ENCODE measurements at places on chromosomes 7 and 10.

- DNase-seq, result no peak
Observed at GRCh38 chr7:101998029-101998905, 180.8 kb downstream of the CUX1 start.

GRCh38 chr7:55065079-55065478 is 46.3 kb downstream of the EGFR start:
- DNase-seq, result no peak

DNA sequence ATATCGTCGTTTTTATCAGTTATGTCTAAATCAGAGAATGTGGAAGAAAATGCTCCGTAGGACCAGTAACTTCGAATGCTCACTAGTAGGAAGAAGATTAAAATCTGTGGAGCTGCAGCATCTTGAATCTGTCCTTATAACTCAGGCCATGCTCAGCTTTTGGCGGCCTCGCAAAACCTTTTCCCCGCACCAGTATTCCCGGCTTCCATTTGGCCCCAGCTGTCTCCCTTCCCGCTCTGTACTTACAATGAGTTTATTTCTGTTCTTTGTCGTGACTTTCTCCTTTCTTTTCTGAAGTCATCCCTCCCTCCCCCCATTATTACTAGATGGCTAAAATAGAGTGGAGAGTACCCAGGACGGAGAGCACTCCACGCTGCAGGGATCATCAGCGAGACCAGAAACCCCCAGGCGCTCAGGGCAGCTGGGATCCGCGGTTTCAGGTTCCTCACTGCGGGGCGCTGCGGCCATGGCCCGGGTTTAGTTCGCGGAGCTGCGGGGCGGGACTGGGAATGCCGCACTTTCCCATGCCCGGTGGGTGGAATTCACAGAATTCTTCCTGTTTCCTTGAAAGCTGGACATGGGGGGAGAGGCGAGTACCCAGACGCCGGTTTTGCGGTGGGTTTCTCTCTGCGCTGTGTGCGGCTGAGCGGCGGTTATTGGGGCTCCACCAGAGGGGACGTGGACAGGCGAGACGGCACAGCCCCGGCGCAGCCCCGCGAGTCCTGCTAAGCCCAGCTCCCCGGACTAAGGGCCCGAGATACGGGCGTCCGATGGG is 183.5 kb downstream of the POM121L12 start:
- DNase-seq, result no peak

DNA sequence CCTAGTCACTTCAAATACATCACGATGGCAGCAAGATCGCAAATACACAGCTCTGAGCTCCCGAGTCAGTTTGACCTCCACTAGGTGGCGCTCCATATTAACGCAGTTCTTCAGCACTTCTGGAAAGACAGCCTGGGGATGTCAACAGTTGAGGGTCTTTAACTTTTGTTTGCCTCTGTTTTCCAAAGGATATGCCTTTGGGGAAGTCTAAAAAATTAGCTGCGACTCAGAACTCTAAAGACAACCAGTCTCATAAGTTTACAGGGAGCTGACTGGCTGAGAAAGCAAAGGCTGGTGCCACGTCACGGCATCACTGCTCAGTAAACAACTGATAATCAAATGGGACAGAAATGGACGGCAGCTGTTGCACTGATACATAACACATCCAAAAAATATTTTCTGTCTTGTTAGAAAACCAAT is 458.8 kb downstream of the SORCS1 start:
- DNase-seq, result no peak

GRCh38 chr10:11757454-11757820 is 15.3 kb downstream of the ECHDC3 start:
- no peak for DNase-seq

DNA sequence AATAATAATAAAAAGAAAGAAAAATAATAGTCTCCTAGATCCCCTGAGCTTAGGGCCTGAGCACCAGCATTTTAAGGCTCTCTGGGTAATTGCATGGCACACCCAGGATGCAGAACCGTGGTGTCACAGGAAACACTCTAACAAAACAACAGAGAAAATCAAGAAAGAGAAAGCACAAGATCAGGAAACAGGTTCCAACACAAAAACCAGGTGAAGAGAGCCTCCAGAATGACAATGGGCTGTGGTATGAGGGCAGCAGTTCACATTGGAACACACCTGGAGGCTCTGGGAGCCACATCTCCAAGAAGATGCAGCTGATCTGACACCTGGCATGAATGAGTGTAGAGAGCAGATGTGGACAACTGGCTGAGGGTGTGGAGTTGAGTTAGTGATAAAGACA is 7.1 kb downstream of the MMRN2 start:
- no peak for DNase-seq

DNA sequence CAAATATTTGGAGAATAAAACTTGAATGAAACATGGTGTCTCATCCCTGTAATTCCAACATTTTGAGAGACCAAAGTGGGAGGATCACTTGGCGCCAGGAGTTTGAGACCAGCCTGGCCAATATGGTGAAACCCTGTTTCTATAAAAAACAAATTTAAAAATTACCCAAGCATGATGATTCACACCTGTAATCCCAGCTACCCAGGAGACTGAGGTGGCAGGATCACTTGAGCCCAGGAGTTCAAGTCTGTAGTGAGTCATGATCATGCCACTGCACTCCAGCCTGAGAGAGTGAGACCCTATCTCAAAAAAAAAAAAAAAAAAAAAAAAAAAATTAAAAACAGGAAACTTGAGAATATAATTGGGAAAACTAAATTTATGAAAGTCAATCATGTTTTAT is 481.1 kb downstream of the SEMA3D start:
- no peak for DNase-seq

GRCh38 chr10:80589726-80590373 is 52.1 kb downstream of the SH2D4B start:
- DNase-seq, result no peak

- no peak for DNase-seq
Observed at GRCh38 chr7:140390466-140391190, 7.7 kb downstream of the SLC37A3 start.

DNA sequence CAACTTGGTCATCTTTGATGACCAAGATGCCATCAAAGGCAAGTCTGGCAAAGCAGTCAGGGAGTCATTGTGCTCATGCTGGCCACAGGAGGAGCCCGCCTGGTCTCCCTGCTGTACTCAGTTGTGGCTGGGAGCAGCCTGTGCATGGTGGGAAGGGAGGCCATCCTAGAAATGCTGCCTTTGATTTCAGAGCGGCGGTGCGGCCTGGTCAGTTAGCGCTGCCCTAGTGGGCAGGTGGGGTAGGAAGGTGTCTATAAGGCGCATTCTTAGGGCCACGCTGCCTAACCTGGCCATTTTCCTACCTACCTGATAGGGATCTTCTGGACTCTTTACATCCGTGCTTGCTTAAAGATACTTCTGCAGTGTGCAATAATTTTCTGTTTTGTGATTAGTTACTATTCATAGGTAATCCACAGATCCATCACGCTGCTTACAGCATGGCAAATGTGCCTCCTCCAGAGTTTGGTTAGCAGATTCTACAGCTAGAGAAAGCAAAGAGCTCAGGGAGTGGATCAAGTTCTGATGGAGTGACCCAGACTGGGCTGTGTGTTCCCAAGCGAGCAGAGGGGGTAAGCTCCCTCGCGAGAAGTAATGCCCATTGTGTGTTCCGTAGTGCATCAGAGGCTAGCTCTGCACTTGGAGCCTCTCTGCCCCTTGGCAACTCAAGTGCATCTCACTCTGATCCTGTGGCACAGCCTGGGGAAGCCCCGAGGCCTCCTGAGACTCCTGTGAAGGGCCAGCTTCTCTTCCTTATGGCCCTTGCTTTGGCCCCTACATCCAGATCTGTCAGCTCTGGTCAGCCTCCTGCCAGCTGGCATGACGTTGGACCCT is 970.1 kb upstream of the ZNF722 start:
- no peak for DNase-seq

GRCh38 chr7:26657206-26657641 is 207.2 kb downstream of the SKAP2 start:
- no peak for DNase-seq

DNA sequence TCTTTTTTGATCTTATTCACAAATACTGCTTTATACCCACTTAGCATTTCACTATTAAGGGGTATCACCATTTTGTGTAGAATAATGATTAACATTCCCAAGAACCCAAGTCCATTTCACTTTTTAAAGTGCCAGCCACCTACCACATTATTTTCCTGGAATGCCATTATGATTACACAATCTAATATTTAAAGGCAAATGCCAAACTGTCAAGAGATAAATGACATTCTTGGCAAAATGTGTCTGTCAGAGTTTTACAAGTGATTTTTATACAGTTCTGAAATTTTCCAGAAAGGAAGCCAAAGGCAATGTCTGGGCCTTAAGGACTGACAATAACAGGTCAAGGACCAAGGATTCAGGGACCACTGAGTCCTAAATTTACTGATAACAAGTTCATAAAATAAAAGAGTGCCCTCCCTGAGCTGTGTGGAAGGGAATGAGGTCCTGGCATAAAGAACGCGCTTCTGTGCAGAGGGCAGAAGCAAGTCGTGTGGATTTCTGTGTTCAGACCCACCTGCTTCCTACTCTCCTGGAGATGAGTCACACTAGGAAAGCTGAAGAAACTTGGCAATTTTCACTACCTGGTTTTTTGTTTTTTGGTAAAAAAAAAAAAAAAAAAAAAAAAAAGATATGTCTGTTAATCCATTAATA is 66.5 kb downstream of the UBE2H start:
- DNase-seq, result no peak

GRCh38 chr7:26599982-26600381 is 264.4 kb downstream of the SKAP2 start:
- no peak for DNase-seq

DNA sequence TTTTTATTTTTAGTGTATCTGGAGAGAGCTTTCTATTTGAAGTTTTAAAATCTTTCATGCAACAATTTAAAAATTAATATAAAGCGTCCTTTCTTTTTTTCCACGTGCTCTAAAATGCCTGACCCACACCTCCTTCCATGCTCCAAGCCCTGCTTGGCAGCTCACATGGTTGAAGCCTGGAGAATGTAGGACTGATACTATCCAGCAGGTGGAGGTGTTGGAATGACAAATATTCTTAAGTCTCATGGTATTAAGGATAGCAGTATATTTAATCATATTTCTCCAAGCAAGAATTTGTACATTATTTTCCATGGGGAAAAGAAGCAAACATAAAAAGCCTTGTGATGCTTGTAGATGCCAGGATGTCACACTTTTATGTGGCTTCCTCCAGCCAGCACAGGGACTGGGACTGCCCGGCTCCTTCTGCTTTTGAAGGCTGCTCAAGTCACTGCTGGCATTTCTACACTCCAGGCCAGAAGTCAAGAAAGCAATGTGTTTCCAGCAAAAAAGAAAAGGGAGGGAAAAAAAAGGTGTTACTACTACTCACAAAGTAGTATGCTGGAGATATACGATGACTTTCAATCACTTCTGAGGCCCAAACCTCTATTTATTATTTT is 49.7 kb downstream of the BZW2 start:
- no peak for DNase-seq

GRCh38 chr10:5723692-5724091 is 39.1 kb downstream of the TASOR2 start:
- no peak for DNase-seq

GRCh38 chr7:46969303-46970130 is 612.4 kb downstream of the TNS3 start:
- no peak for DNase-seq

GRCh38 chr10:28624351-28624750 is 53.0 kb upstream of the BAMBI start:
- DNase-seq, result no peak

- DNase-seq, result no peak
Observed at GRCh38 chr7:10022957-10023356, 950.7 kb upstream of the PHF14 start.

GRCh38 chr7:12719141-12719919 is 31.9 kb downstream of the ARL4A start:
- DNase-seq, result no peak

- no peak for DNase-seq
Observed at GRCh38 chr10:100024748-100025147, 15.0 kb upstream of the DNMBP start.

DNA sequence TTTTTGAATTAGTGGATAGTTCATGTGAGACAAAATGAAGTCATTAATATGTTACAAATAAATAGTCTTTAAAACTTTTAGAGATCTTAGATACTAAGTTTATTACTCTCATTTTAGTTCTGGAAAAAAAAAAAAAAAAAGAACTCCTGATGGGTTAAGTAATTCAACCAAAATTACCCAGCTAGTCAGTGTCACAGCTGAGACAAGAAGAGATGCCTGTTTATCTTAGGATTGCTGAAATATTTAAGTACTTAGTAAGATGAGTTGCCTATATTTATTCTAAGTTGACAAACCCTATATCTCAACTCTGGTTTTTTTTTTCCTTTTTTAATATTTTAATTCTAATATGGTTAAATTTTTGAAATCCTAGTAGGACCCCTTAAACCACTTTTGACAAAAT is 781.0 kb upstream of the LRRN3 start:
- DNase-seq, result no peak

GRCh38 chr7:50651271-50651989 is 86.2 kb upstream of the DDC start:
- no peak for DNase-seq

GRCh38 chr10:106959521-106959920 is 205.0 kb downstream of the SORCS1 start:
- no peak for DNase-seq

- no peak for DNase-seq
Observed at GRCh38 chr10:4698075-4698474, 127.9 kb upstream of the AKR1E2 start.

DNA sequence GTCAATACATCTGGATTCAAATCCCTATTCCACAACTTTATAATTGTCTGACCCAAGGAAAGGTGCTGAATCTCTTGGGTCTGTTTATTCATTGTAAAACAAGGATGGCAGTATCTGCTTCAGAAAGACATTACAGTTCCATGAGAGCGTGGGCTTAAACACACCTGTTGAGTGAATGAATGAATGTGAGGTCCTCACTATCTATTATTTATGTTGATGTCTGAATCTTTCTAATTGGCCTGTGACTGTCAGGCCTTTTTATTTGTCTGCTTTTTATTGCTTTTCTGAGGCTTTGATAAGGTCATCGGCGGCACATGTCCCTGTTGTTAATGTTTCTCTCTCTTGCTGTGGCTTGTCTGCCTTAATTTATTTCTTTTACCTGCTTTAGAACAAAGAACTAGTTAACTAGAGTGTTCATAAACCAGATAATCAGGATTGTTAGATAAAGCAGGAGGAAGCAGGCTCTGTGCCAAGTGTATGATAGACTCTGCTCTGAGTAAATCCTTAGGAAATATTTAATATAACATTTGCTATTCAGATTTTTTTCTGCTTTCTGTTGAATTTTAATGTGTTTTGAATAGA is 42.3 kb upstream of the CYCS start:
- no peak for DNase-seq

DNA sequence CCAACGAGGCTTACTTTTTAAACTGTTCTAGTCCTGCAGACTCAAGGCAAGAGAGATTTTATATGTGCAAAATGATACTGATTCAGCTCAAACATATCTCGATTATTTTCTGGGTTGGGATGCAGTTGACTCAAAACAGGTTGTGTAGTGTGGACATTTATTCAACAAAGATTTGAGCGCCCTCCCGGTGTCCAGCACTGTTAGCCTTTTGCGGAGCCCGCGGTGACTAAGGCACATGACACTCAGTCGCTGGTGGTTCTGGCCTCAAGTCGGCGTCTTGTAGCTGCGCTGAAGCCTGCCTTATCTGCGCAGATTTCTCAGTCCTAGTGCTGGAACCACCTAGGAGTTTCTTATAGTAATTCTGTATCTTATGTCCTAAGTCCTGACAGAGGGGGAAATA is 938 bp upstream of the CADPS2 start:
- no peak for DNase-seq
